ENCODE measurements at places on chromosomes 6 and 20.
A peak's percentile ranks its signal among the peaks of the same experiment; 100 is the strongest.

DNA sequence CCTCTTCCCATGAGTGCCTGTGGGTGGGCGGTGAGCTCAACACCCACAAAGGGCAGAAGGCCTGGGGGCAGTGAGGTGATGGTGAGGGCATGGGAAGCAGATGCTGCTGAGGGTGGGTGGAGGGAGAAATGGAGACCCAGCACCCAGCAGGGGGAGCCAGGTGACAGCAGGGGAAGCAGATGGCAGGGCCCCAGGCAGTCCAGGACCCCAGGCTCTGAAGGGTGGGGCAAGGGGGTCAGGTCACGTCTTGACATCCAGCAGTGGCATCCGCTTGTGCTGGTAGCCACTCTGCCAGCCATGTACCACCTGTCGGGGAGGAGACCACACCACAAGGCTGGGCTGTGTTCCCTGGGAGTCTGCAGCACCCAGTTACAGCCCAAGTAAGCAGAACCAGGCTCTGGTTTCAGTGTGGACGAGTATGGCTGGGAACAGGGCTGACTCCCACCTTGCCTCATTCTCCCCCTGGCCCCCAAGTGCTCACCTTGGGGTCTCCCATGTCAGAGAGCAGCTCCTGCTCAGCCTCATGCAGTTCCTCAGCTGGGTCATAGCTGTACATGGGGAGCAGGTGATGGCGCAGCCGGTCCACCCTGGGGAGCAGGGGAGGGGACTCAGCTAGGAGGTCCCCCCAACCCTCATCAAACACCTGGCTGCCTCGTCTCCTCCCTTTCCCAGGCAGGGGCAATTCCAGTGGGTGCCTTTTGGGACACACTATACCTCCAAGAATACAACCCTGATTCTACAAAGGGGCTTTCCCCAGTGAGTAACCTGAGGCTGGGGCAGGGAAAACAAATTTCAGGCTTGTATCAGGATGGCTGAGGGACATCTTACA, 2.0 kb downstream of the SMIM29 start:
- DNase-seq = peak; percentile 31

GRCh38 chr6:106522562-106523250, 106.6 kb downstream of the RTN4IP1 start:
- DNase-seq = no peak

GRCh38 chr6:32085759-32086459, 23.2 kb downstream of the TNXB start:
- DNase-seq = no peak

DNA sequence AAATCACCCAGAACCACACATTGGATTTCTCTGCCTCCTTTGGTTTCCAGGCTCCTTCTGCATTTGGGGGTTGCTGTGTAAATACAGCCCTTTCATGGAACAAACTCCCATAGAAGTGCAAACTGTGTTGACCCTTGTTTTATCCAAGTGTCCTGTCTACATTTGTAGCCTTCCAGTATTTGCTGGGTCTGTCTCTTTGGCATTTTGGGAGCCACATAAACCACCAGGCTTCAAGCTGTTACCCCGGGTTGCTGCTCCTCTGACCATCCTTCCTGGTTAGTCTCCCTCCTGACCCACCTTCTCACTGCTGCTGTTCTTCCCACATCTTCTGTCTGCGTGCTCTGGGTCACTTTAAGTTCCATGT, 7.6 kb upstream of the MTHFD1L start:
- no peak for DNase-seq

- DNase-seq = no peak
These were observed 11.1 kb downstream of the TOX2 start for GRCh38 chr20:43925801-43926200.

DNA sequence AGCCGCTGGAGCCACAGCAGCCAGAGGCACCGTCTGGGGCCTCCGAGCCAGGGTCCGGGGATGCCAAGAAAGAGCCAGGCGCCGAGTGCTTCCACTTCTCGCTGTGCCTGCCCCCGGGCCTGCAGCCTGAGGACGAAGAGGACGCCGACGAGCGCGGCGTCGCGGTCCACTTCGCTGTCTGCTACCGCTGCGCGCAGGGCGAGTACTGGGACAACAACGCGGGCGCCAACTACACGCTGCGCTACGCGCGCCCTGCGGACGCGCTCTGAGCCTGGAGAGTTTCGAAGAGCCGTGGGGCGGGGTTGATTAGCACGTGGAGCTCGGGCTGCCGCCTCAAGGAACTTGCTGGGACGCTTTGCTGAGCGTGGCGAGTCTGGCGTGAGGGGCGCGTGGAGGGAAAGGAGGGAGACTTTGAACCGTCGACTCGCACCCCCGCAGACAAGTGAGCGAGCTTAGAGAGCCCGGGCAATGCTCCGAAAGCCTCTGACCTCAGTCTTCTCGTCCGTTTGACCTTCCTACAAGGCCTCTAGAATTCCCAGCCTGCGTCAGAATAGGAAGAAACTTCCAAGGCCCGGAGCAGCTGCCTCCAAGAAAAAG, 1.3 kb downstream of the PPP1R3G start:
- no peak for DNase-seq

DNA sequence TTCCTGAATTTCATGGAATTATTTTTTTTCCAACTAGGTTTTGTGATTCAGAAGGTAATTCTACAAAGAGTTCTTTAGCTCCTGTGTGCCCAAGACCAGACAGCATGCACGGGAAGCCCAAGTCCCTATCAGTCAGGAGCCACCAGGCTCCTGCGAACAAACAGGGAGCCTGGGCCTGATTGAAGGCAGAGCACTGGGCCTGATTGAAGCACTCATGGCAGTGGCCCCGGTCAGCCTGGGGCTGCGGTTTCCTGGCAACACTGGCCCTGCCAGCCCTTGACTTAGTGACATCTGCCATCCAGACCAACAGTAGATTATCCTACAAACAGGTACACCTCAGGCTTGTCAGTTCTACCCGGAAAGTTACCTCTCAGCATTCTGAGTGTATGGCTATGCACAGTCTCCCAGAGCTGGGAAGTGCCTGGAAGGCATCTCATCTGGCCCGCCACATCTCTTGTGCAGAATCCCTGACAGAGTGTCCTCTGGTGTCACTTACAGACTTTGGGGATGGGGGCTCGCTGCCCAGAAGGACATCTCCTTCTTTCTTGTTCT, 133.8 kb downstream of the VEGFA start:
- DNase-seq = no peak

DNA sequence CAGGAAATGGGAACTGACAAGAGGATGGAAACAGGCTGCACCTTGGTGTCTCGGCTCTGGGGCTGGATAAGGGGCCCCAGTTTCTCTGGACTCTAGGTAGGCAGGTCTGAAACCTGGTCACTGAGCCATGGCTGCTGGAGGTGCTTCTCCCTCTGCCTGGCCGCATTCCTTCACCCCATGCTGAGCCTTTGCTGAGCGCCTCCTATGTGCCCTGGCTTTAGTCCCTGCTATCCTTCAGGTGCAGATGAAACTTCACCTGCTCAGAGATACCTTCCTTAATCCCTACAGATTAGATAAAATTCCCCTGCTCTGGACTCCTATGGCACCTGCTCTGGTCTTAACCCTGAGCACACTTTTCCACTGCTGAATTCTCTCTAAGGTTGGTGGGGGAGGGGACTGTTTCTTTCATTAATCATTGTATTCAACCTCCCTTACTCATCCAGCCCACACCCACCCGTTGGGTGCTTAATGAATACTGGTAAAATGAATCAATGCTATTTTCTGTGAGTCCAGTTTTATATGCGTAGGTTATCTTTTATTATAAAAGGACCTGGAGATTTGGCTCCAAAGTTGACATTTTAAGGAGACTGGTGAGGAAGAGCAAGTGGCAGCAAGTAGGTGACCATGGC, 19.3 kb downstream of the MYLK4 start:
- DNase-seq = no peak

DNA sequence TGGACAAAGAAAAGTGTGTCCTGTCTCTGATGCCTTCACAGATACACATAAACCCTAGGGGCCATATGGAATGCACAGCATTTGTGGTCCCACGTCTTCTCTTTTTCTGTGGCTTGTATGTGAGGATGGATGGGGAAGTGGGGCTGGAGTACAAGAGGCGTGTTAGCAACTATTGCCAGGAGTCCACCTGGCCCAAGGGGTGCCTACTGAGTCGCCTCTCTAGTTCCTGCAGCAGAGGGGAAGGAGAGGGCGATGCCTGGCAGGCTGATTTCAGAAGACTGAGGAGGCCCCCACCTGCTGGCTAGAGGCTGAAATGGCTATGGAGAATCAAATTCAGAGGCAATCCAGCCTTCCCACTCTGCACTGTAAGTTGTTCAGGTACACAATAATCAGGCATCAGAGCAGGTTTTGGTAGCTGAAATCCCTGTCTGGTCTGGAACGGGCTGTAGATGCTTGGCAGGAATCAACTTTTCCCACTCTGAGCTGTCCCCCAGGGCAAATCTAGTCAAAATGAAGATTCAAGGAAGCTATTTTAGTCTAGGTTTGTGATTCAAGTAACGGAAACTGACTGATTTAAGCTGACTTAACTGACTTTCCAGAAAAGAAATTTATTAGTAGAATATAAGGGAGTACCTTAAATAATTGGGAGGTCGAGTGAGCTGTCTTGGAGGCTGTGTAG, 14.9 kb upstream of the PPARD start:
- DNase-seq = peak; percentile 64

- no peak for DNase-seq
These were observed 54.5 kb downstream of the IPCEF1 start for GRCh38 chr6:154301839-154302752.

DNA sequence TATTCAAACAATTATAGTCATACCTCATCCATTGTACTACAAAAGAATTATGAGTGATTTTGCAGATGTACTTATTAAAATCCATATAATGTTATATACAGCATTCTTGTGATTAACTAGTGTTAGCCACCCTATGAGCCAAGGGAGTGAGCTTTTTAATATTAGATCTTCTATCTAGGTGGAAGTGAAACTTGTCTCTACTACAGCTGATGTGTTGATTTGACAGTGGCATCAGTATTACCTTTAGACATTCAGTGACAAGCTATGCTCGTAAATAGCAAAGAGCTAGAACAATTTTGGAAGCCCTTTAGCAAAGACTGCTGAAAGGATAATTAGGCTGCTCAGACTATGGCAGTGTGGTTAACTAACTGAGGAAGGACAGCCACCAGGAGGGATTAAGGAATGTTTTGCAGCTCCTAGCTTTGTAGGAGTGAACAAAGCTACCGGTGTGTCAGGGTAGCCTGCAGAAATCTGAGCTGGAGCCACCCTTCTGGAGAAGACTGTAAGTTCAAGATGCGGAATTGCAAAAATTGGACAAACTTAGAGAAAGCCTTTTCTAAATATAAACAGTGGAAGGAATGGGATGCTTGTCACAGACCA, 73.7 kb downstream of the AFG1L start:
- DNase-seq = no peak

DNA sequence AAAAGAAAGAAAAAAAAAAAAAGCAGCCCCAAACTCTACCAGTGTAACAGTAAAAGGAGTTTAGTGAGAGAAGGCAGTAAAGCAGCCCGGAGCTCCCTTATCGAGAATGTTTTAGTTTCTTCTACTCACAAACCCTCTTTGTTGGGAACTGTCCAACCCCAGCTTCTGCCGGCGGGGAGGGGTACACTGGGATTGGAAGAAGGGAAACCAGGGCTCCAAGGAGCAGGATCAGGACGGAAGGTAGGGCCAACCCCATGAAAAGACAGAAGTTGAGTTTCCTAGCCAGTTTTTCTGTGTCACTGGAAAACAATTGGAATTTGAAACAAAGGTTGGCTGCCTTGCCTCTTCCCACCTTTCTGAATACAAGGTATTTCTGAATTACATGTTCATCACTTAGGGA, 66.0 kb downstream of the KIZ start:
- no peak for DNase-seq

- peak; percentile 76 for DNase-seq
These were observed at the start of gene ZKSCAN3 for GRCh38 chr6:28349892-28350737. TSS of gene ZKSCAN3 (plus strand) at chr6:28349947. CDS start at chr6:28359587, 9,640 bp downstream.

- no peak for DNase-seq
These were observed 10.1 kb upstream of the SRC start for GRCh38 chr20:37335642-37336368.

DNA sequence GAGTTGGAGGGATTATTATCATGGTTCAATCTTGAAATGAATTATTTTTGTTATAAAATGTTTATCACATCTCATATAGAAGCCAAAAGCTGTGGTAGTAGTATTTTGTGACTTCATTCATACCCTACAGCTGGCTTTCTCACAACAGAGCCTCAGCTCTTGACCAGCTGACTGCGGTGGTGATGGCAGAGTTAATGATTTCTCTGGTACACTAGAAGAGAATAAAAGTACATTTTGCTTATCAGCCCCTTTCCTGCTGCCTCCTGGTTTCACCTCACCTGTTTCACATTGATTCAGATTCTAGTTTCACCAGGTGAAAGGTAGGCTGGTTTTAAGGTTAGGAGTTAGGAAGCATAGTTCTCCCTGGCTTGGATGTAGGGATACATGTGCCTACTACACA, 55.7 kb downstream of the AFG1L start:
- DNase-seq = no peak

- no peak for DNase-seq
These were observed 5.5 kb downstream of the BFSP1 start for GRCh38 chr20:17525650-17526049.

- no peak for DNase-seq
These were observed 61.9 kb upstream of the CITED2 start for GRCh38 chr6:139436200-139436956.

- no peak for DNase-seq
These were observed 111.8 kb downstream of the MAP7 start for GRCh38 chr6:136438441-136438840.

DNA sequence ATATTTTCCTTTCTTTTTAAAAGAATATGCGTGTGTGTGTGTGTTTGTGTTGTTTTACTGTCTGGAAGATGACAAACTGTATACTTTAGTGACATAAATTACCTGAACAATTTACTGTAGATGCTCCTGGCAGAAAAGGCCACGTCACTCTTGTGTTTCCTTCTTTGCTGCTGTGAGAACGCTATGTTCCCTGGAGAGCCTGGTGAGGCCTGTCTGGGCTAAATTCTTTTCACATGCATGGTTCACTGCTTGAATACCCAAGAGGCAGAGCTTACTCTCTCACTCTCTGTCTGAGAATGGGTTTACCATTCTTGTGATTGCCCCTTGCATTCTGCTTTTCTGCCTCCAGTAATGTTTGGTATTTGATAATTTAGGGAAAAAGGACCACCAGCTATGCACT, 64.3 kb downstream of the EDN1 start:
- DNase-seq = no peak

GRCh38 chr6:26121141-26122004, 34.1 kb downstream of the HFE start:
- no peak for DNase-seq

GRCh38 chr6:96234444-96234843, 218.7 kb downstream of the FUT9 start:
- no peak for DNase-seq

DNA sequence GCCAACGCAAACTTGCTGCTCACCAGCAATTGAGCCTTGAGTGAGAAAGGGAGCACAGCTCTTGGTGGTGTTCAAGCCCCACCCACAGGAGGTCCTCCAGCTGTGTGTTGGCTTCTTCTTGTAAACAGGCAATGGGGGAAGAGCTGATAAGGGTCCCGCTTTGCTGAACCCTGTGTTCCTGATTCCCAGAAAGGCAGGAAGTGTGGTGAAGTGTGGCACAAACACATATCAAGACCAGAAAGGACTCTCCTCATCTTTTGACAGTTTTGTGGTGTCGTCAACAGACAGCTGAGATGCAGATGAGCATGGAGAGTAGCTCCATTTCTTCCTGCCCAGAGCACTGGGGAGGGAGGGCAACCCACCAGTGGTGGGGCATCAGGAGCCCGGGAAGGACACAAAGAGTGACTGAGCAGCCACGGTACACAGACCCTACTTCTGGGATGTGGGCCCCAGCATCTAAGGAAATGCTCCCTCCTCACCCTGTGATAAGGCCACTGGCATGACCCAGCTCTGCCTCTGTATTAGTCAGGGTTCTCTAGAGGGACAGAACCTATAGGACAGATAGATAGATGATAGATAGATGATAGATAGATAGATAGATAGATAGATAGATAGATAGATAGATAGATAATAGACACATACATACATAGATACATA, 188.9 kb upstream of the TAB2 start:
- DNase-seq = no peak

All from activated T-cell treated with anti-CD3 and anti-CD28 coated beads for 24 hours (primary cell).